ENCODE measurements at places on chromosomes 12 and 14.

DNA sequence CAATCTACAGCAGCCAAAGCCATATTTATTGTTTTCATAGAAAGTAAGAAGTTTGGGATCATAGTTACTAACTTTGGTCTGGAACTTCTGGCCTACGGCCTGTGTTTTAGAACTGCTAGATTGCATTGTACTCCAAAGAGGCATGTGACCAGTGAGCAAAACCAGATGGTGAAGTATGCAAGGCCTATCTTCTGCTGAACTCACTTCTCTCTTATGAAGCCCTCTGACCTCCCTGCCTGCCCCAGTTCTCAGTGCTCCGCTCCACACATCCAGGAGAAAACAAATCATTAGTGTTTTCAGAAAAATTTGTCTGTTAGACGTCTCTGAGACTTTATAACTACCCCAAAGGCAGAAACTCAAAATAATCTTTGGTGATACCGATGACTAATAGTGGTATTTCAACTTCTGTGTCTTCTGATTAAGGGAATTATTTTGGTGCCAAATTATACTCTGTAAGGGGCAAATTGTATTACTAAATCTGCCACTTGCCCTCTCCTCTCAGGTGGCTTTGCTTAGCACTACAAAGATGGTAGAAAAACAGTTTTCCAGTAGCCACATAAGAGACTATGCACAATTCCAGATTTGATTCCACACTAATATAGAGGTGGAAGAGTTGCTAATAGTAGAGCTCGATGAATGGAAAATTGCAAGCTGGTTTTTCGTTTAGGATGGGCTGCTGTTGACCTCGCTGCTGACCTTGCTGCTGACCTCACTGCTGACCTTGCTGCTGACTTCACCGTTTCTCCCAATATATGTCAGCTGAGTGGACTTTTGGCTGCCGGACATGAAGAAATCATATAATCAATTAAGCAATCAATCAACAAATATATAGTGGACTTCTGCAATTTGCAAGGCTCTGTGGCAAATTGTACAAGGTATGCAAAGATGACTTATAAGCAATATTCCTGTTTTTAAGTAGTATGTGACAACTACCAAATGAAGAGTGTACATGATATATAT, 147.5 kb downstream of the KITLG start:
- DNase-seq = no peak

- DNase-seq = no peak
Observed at GRCh38 chr14:102125546-102125945, 14.2 kb upstream of the WDR20 start.

- DNase-seq = no peak
Observed at GRCh38 chr14:96445844-96446710, 54.1 kb downstream of the AK7 start.

GRCh38 chr12:12997156-12997555, 2.9 kb downstream of the HEBP1 start:
- no peak for DNase-seq

GRCh38 chr14:73452341-73453186, 5.8 kb downstream of the NUMB start:
- no peak for DNase-seq

- no peak for DNase-seq
Observed at GRCh38 chr14:55077170-55078151, 26.0 kb downstream of the MAPK1IP1L start.

GRCh38 chr12:83067981-83068380, 381.3 kb downstream of the TMTC2 start:
- no peak for DNase-seq

DNA sequence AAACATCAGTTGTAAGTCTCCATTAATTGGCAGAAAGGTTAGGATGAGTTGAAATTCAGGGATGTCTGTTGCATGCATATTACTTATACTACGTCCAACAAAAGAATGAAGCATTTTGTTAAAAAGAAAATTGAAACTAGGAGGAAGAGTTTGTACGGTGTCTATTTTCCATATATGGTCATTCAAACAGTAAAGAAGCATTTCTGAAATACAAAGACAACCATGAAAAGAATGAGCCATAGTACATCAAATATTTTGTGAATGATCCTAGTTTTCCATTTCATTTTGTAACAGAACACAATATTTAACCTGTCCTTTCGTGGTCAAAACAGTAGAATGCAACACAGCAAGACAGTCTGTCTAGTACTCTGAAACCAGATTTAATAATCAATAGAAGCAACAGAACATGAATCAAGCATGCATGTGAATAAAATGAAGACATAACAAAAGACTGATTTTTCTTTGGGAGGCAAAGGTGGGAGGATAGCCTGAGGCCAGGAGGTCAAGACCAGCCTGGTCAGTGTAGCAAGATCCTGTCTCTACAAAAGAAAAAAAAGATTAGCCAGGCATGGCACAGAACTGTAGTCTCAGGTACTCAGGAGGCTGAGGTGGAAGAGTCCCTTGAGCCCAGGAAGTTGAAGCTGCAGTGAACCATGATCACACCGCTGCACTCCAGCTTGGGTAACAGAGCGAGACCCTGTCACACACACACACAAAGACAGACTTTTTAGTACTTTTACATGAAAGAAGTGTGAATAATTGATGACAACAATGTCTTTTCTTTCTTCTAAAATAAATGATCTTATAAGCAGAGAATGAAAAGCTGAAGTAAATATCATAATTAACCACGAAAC, 156.0 kb downstream of the LRIG3 start:
- DNase-seq = no peak

- no peak for DNase-seq
Observed at GRCh38 chr14:53103636-53104340, 49.3 kb downstream of the DDHD1 start.

DNA sequence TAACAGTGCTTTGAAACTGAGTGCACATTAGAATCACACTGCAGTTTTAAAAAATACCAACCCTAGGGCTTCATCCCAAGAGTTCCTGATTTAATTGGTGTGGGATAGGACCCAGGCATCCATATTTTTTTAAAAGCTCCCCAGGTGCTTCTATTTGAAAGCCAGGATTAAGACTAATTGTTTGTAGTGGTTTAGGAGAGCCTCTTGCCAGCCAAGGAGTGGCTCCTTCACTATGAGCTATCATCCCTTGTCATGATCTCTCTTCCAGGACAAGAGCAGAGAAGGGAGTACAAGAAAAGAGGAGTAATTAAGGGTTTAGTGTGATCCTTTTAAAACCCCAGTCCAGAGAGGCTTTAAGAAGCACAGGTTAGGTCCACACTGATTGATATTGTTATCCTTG, 178.0 kb downstream of the CAND1 start:
- no peak for DNase-seq

Data from stimulated activated CD4-positive, alpha-beta T cell treated with anti-CD3 and anti-CD28 coated beads, Interleukin-12 subunit alpha, Interleukin-12 subunit beta, amount 100 ng/mL, for 24 hours (primary cell).